Mammary epithelial cell (primary cell): ENCODE measurements at places on chromosomes 6 and 20. TPM values are rescaled to one million over a fixed set of nuclear protein-coding genes. Genes with fewer than 3 reads are reported as not detected.

DNA sequence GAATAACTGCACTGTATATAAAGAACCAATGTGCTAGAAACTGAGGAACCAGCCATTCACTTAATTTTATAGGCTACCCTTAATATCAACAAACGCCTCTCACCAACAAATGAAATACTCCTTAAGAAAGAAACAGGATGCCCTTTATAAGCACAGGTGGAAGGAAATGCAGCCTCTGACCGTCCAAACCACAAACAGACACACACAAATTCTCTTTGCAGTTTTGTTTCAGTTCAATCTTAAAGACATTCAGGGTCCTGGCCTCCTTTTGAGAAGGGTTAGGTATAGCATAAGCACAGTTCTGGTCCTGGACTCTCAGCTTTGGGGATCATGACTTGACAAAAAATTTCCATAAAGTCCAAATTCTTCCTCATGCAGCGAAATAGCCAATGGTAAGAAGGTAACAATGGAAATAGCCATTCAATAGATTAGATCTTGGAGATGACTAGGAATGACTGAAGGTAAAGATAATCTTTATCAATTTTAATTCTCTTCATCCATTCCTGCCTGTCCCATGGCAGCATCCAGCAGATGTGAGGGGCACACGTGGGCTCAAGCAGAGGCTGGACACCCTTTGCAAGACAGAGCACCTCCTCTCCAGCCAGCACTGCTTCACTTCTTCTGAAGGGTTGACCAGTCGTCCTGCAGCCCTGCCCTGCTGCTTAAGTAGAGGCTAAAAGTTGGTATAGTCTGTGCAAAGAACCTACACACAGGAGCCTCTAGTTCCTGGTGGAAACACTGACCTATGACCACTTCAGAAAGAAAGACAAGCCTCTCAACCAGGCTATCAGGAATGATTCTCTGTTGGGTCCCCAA lies 123.9 kb downstream of the CD83 start:
- DNase-seq = no peak

- DNase-seq = no peak
These were observed 27.5 kb upstream of the TAF8 start for GRCh38 chr6:42022755-42023384.

The SLC22A1 gene
- total RNA-seq = 3.4 and 3.8 TPM in 2 replicates

The SLPI gene
- total RNA-seq = 20.3 TPM

DNA sequence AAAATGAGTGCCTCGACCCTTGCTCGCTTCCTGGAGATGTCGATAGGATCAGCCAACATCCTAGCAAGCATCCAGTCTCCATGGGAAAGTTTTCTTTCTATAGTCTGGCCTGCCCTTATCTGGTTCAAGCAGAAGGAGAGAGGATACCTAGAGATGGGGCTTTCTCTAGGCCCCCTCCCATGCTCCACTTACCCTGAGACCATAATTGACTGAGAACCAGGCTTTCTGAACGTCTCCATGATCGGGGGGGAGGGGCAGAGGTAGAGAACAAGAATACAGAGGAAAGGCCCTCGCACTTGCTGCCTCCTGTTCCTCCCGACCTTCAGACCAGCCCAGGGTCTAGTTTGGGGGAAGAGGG lies 31.6 kb upstream of the EPB41L1 start:
- no peak for DNase-seq

GRCh38 chr20:48267860-48268633 lies 482.8 kb upstream of the SULF2 start:
- no peak for DNase-seq

DNA sequence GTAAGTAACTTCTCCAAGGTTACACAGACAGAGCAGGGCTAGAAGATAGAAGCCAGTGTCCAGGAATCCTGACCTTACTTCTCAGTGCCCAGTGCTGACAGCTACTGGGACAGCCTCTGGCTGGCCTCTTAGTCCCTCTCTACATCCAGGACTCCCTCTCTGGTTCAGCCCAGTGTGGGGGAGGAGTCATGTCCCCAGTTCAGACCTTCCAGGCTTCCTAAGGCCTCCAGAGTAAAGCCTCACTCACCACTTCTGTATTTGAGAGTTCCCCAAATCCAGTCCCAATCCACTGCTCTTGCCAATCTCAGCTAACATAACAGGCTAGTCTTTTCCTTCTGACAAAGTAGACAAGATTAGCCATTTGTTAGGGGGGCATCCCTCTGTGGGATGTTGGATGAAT lies 36.9 kb upstream of the EPB41L1 start:
- DNase-seq = no peak

The TEAD3 gene
- 12.5 TPM for total RNA-seq

DNA sequence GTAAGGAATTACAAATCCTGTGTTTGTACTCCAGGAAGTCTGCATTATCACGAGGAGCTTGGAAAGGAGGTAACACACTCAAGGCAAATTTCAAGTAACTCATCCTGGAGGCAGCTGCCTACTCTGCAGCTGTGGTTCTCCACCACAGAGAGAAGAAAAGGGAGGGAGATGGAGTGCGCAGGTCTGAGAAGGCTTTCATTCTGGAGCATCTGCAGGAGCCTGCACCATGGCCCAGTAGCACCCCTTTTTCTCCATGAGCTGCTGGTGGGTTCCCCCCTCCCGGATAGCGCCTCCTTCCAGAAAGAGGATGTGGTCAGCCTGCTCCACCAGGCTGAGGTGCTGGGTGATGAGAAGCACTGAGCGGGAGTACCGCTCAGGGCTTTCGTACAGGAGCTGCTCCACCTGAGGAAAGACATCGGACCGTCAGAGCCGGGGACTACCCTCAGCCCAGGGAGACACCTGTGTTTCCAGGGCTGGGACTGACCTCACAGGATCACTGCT lies 1.6 kb upstream of the PSMB8 start:
- DNase-seq = no peak

- peak; percentile 64 for DNase-seq
These were observed 466.9 kb downstream of the KIF16B start for GRCh38 chr20:16106191-16106849.

DNA sequence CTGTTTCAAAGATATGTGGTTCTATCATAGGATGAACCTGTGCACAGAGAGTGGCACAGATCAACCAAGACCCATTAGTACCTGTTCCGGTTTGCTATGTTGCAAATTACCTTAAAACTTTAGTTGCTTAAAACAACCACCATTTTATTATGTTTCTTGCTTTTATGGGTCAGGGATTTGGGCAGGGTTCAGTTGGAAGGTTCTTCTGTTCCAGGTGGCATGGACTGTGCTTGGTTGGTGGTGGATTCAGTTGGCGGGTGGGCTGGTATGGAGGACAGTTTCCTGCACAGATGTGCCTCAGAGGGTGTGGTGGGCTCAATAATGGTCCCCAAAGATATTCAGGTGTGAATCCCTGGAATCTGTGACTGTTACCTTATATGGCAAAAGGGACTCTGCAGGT lies 166.3 kb downstream of the SLC35B3 start:
- DNase-seq = no peak

The SOX4 gene
- total RNA-seq = 16.9 and 22.3 TPM in 2 replicates

The LZTS3 gene
- 16.3 TPM for total RNA-seq

DNA sequence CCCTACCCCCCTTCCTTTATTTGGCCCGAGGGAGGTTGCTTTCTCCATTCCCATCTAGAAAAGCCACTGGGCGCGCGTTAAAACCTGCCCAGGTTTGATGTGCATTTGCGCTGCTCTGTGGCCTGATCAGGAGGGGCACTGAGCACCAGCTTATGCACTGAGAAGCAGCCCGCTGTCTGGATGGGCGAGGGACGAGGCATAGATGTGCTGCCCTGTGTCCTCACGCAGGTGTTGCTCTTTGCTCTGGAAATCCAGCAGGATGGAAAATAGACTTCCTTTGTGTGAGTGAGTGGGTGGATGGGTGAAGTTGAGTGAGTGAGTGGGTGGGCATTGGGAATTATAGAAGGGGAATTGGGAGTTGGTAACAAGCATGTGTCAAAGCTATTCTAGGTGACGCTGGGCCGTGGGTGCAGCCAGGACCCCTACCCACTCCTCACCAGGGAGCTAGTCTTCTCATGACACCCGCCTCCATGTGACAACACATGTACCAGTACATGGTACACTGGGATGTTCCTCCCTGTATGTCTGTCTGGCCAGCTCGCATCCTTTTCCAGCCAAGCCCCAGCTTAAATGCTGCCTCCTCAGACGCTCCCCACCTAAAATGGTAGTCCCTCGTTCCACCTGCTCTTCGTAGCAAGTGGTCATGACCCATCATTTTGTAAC lies 162.6 kb downstream of the DTNBP1 start:
- DNase-seq = no peak
